Left ventricle myocardium inferior (tissue), 1 donor: ENCODE measurements at places on chromosomes 2 and 18. TPM values are rescaled to one million over a fixed set of nuclear protein-coding genes. Genes with fewer than 3 reads are reported as not detected.

DNA sequence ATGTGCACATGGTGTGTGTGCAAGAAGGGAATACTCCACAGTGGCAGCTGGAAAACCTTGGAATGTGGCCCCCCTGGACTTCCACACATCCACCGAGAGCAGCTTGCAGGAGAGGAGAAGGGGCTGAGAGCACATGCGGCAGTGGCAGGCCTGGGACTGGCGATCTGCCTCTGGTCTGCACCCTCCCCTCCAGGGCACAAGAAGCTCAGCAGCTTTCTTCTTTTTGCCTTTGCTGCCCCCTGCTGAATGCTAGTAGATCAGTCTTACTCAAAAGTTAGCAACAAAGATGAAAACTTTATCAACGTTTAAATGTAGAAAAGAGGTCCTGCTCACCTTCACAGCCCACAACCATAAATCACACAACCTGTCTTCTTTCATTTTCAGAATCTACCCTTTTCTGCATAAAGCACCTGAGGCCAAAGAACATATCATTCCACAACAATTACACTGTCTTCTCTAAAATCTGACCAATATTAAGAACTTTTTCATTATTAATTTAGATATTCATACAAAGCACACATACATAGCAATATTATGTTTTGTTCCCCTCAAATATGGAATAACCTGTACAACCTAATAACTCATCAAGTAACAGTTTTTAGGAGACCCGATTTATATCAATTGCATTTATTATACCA is 34.6 kb downstream of the TGFBRAP1 start:
- DNase-seq: no peak
- H3K27ac ChIP-seq: no peak overlapping the region
- H3K4me1 ChIP-seq: peaks cover 15% of the 10 kb centered on the region
- H3K36me3 ChIP-seq: peaks cover 51% of the 10 kb centered on the region
- no peaks in the 10 kb centered on the region for H3K27me3 ChIP-seq

GRCh38 chr18:8601277-8602032 is 7.8 kb upstream of the RAB12 start:
- H3K36me3 ChIP-seq: no peaks in the 10 kb centered on the region
- no peak for DNase-seq
- H3K4me1 ChIP-seq: no peaks in the 10 kb centered on the region
- H3K27me3 ChIP-seq: peaks cover 4% of the 10 kb centered on the region

DNA sequence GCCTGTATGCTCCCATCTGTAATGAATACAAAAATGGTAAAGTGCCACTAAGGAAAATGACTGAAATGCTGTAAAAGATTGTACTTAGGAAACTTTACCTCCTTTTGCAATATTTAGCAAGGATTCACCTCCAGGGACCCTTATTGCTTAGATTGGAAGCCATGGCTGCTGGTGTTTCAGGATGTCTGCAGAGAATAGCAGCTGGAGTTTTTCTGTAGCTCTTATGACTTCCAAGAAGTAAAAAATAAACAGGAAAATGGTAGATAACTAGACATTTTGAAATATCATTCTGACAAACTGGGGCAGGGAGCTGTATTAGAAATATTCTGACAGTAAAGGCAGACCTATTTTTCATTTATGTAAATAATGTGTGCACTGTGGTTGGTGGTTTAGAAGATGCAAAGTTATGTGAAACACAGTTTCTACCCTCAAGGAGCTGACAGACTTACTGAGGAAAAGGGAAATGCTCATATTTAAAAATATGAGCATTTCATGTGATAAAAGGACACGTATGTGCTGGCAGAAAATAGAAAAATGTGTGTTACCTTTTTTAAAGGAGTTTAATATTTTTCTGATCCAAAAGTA is 224.9 kb upstream of the BOD1L2 start:
- DNase-seq: no peak
- H3K36me3 ChIP-seq: peaks cover 9% of the 10 kb centered on the region
- H3K27me3 ChIP-seq: no peaks in the 10 kb centered on the region
- H3K4me1 ChIP-seq: peaks cover 8% of the 10 kb centered on the region
- no peak overlapping the region for H3K4me3 ChIP-seq

DNA sequence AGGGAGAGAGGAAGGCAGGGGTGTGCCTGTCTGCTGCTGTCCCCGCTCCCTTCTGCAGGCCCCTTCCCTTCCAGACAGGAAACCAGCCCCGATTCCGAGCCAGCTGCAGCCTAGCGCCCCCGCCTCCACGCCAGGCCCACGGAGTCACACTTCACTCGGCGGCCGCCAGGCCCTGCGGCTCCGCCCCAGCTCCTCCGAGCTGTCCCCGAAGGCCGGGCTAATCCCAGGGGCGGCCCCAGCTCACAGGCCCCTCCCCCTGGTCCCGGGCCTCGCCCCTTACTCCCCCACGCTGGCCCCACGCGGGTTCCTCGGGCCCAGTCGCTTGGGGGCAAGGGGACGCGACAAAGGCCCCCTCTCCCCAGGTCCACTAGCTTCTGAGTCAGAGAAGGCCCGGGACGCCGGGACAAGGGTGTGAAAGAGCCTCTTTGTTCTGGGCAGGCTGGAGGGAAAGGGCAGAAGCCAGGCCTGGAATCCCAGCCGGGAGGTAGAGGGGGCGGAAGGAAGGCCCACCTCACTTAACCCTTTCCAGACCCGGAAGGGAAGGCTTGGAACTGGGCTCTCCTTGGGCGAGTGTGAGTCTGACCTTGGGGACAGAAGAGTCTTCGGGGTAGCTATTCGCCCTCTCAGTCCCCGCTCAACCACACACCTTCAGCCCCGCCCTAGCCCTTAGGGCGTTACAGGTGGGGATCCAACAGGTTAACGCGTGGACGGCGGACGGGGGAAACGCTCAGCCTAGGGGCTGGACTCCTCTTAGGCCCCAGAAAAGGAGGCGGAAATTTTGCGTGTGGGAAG is 1.2 kb downstream of the RTKN start:
- H3K27me3 ChIP-seq: peaks cover 14% of the 10 kb centered on the region
- peaks cover 57% of the 10 kb centered on the region for H3K4me1 ChIP-seq
- peak; percentile 91 for DNase-seq
- no peaks in the 10 kb centered on the region for H3K36me3 ChIP-seq
- peak overlapping the region; percentile 92 for H3K27ac ChIP-seq

DNA sequence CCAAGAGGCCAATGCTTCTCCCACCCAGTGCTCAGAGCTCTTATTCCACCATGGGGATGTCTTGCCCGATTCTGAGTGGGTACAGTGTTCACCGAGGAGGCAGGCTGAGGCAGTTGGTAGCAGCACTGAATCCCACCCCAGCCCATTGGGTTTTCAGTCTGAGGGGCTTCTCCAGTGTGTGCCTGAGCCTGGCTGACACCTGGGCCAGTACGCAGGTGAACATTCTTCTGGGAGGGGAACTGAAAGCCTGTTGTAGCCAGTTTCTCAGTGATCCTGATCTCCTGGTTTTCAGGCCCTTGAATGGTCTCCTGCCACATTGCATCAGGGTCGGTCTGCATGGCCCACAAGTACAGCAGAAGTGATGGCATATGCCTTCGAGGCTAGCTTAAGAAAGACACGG is 98.2 kb downstream of the TMEM17 start:
- peaks cover 40% of the 10 kb centered on the region for H3K4me1 ChIP-seq
- H3K27me3 ChIP-seq: no peaks in the 10 kb centered on the region
- no peaks in the 10 kb centered on the region for H3K36me3 ChIP-seq

DNA sequence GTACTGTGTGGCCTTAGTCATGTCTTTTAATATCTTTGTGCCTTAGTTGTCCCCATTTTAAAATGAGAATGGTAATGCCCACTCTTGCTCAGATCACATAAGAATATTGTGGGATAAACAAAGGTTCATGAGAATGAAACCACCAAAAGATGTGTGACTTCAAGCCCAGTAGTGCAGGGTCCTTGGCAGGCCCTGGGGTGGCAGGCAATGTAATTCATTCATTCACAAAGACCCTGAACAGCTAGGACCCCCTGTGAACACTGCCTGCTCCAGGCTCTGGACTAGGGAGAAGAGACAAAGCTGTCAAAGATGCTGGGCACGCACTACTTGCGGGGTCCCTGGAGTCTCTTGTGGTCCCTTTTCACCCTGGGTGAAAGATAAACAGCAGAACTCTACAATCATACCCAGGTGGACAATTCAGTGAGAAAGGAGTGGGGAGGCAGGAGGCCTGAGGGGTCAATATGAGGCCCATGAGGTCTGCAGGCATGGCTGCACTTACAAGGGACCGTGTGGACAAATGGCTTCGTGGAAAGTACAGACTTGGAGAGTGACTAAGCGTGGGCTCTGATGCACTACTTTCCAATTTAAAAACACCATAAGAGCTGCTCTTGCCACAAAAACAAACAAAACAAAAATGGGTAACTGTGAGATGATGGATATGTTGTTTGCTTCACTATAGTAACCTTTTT is 136.1 kb downstream of the SMAD7 start:
- H3K36me3 ChIP-seq: peaks cover 6% of the 10 kb centered on the region
- no peak for DNase-seq
- no peak overlapping the region for H3K4me3 ChIP-seq
- peak overlapping the region; percentile 41 for H3K27ac ChIP-seq

- no peak overlapping the region for H3K27ac ChIP-seq
- no peaks in the 10 kb centered on the region for H3K27me3 ChIP-seq
- peaks cover 5% of the 10 kb centered on the region for H3K4me1 ChIP-seq
- no peak overlapping the region for H3K4me3 ChIP-seq
Measured at GRCh38 chr18:47995654-47996053, 65.2 kb upstream of the SMAD2 start.

GRCh38 chr2:203164311-203164935 is 74.4 kb upstream of the CYP20A1 start:
- no peak for DNase-seq
- no peaks in the 10 kb centered on the region for H3K27me3 ChIP-seq
- H3K36me3 ChIP-seq: peaks cover 57% of the 10 kb centered on the region
- no peaks in the 10 kb centered on the region for H3K4me1 ChIP-seq

DNA sequence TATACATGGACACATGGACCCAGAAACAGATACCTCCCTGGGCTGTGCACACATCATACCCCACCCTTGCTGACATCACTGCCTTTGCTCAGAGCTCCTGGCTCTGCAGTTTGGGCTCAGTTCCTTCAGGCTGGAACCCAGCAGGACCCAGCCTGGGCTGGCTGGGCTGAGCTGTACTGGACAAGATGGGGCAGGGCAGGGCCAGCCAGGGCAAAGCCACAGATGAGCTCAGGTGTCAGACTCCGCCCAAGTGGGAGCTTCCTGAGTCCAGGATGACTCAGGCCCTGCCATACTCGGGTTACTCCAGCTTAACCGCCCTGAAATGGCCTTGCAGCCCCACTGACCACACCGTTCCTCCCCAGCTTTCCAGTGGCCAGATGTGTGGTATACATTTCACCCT is 284.9 kb downstream of the OSR1 start:
- H3K27me3 ChIP-seq: no peaks in the 10 kb centered on the region
- no peak overlapping the region for H3K27ac ChIP-seq
- H3K4me3 ChIP-seq: no peak overlapping the region
- H3K4me1 ChIP-seq: no peaks in the 10 kb centered on the region

DNA sequence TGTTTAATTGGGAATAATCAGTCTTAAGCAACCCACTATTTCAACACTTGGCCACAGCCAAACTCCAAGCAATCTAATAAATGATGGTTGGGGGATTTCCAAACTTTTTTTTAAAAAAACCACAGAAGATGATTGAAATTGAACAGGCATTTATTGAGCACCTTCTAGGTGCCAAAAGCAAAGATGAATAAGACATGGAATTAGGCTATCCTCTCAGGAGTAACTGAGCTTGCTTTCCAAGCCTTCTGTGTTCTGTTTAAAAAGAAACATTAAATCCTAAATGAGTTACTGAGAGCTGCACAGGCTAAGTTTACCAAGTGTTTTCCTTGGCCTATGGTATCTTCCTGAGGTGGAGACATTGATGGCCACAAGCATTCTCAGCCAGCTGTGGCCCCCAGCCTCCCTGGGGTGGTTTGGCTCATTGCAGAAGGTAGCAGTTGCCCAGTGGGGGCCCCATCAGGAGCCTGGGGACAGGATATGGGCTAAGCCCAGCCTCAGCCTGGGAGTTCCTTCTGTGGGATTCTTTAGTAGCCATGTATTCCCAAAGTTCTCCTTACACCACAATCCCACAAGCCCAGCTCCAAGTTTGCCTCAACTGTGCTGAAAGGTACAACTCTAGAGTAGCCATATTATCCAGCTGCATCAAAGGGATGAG is 174.3 kb downstream of the C1D start:
- no peaks in the 10 kb centered on the region for H3K4me1 ChIP-seq
- DNase-seq: no peak
- H3K4me3 ChIP-seq: no peak overlapping the region
- H3K27me3 ChIP-seq: peaks cover 11% of the 10 kb centered on the region

GRCh38 chr18:62420151-62420512 is 95.0 kb downstream of the TNFRSF11A start:
- peak overlapping the region; percentile 43 for H3K4me3 ChIP-seq
- H3K27me3 ChIP-seq: no peaks in the 10 kb centered on the region
- peak overlapping the region; percentile 67 for H3K27ac ChIP-seq
- DNase-seq: no peak
- no peaks in the 10 kb centered on the region for H3K36me3 ChIP-seq

DNA sequence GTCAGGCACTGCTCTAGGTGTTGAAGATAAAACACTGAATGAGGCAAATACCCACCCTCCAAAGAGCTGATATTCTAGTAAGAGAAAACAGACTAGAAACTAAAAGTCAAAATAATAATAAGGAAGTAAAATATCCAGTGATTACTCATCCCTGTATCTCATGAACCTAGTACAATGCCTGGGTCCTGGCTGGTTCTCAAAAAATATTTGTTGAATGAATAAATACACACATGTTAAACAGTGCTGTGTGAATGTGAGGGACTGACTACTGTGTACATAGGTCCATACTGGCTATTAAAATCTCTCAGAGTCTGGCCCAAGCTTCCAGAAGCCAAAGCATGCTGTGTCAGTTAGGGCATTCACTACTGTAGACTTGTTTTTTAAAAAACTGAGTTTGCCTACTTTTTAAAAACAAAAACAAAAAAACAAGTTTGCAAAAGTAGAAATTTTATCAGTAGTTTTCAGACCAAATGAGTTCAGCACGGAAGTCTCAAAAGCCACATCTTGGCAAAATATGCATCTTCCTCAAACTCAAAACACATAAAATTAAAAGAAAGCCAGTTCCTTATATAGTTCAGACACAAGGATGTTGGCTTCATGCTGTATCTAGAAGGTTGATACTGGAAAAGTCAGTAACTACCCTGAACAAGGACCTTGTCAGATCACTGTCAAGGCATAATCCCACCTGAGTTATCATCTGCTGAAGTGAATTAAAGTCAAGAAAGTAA is 136.2 kb downstream of the THADA start:
- H3K27me3 ChIP-seq: no peaks in the 10 kb centered on the region
- H3K4me1 ChIP-seq: peaks cover 73% of the 10 kb centered on the region
- H3K27ac ChIP-seq: peak overlapping the region; percentile 64
- no peak overlapping the region for H3K4me3 ChIP-seq

GRCh38 chr2:73970850-73971471 is 13.7 kb upstream of the TET3 start:
- H3K27ac ChIP-seq: peak overlapping the region; percentile 73
- H3K27me3 ChIP-seq: no peaks in the 10 kb centered on the region
- peaks cover 19% of the 10 kb centered on the region for H3K4me1 ChIP-seq

- H3K4me3 ChIP-seq: peak overlapping the region; percentile 81
- no peaks in the 10 kb centered on the region for H3K36me3 ChIP-seq
- H3K4me1 ChIP-seq: peaks cover 30% of the 10 kb centered on the region
- peak overlapping the region; percentile 96 for H3K27ac ChIP-seq
- no peak for DNase-seq
Measured at GRCh38 chr2:66435549-66435875, 587 bp downstream of the MEIS1 start.

The TDRD15 gene
- total RNA-seq: not detected

The RMDN2 gene
- total RNA-seq: 6.5 TPM

The IGFBP2 gene
- 136 TPM for total RNA-seq
